ENCODE measurements at places on chromosomes 11 and 22.

- DNase-seq = no peak
Observed at GRCh38 chr11:32092581-32093170, 1.8 kb downstream of the RCN1 start.

GRCh38 chr22:23750367-23750713 lies 572 bp downstream of the ZNF70 start:
- no peak for DNase-seq

GRCh38 chr11:70407121-70407520 lies 8.8 kb downstream of the CTTN start:
- DNase-seq = no peak

- DNase-seq = no peak
Observed at GRCh38 chr11:80505771-80506170, 1064.9 kb upstream of the TENM4 start.

GRCh38 chr11:46916286-46917108 lies 1.9 kb downstream of the LRP4 start:
- peak; percentile 96 for DNase-seq

DNA sequence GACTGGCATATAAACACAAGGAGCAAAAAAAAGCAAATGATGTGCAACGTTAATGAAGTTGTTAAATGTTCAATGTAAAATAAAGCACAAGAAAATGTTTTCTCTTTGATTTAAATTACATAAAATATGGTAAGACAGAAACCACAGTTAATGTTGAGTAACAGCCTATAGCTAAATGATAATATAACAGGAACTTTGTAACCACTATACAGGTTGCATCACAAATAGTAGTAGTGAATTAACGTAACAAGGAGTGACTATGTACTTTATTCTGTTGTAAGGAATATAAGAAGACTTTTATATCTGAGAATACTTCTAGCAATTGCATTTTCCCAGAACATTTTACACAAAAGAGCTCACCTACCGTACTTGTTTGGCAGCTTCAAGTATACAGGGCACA lies 16.9 kb downstream of the SAAL1 start:
- DNase-seq = no peak

- DNase-seq = no peak
Observed at GRCh38 chr11:100574894-100575769, 112.0 kb upstream of the ARHGAP42 start.

- peak; percentile 39 for DNase-seq
Observed at GRCh38 chr22:38754751-38755154, 1.0 kb downstream of the SUN2 start.

DNA sequence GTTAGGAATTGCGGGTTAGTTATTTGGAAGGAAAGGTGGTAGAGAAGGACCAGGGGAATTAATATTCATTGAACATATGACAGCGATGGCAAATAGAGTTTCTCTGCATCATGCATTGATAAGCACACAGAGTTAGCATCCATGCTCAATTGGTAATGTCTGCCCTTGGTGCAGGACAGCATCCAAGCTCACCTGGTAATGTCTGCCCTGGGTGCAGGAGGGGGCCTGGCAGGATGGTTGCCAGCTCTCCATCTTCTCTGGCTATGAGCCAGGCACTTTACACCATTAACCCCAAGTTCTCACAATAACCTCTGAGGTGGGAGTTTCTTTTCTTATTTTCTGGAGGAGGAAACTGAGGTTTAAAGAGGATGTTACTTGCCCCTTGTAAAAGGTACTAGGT lies 50.4 kb upstream of the RBFOX2 start:
- no peak for DNase-seq

DNA sequence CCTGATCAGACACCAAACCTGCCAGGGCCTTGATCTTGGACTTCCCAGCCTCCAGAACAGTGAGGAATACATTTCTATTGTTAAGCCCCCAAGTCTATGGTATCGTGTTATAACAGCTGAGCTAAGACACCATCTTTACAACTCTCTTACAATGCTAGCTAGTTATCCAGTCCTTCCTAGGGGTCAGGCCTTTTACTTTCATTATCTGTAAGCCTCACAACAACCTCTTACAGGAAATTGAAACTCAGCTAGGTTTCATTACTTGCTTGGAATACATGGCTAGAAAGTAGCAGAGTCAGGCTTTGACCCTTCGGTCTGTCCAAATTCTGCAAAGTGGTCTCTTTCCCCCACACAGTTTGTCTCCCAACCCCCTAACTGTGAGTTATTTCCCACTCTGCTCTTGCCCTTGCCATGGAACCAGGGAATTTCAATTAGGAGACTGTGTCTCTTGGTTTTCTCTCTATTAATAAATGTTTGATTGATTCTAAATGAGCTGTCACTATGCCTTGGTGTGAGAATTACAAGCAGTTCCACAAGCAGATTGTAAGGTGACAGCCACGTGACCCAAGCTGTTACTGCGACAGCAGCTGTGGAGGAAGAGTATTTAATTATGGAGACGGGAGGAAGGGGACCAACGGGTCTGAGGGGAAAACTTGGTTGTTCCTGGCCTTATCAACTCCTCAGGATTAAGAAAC lies 38.4 kb upstream of the CLMP start:
- DNase-seq = no peak

- DNase-seq = peak; percentile 51
Observed at GRCh38 chr11:61334434-61335354, 1.7 kb downstream of the TKFC start.

DNA sequence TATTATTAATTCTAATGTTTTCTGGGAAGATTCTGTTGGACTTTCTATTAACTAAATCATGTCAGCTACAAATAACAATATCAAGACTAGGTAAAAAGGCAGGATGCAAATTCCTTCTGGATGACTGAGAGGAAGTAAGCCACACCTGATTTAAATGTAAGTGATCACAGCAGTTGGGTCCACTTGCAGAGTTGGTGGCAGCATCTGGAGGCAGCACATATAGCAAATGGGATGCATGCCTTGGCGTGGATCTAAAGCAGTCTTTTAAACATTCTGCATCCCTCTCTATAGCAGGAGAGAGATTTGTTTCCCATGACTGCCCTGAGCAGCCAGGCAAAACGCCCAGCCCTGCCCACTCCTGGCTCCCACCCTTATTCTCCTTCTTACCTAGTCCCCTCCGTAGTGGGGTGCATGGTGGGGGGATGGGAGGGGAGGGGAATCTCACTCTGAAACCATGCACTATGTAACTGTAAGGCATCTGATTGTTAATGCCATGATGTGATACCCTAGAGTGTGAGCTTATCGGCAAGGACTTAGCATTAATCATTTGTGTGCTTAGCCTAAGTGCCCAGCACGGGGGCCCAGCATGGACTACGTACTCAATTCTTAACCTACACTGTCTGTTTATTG lies 130.3 kb downstream of the EFCAB6 start:
- DNase-seq = peak; percentile 9

- no peak for DNase-seq
Observed at GRCh38 chr11:127873478-127873877, 713.9 kb downstream of the ETS1 start.

DNA sequence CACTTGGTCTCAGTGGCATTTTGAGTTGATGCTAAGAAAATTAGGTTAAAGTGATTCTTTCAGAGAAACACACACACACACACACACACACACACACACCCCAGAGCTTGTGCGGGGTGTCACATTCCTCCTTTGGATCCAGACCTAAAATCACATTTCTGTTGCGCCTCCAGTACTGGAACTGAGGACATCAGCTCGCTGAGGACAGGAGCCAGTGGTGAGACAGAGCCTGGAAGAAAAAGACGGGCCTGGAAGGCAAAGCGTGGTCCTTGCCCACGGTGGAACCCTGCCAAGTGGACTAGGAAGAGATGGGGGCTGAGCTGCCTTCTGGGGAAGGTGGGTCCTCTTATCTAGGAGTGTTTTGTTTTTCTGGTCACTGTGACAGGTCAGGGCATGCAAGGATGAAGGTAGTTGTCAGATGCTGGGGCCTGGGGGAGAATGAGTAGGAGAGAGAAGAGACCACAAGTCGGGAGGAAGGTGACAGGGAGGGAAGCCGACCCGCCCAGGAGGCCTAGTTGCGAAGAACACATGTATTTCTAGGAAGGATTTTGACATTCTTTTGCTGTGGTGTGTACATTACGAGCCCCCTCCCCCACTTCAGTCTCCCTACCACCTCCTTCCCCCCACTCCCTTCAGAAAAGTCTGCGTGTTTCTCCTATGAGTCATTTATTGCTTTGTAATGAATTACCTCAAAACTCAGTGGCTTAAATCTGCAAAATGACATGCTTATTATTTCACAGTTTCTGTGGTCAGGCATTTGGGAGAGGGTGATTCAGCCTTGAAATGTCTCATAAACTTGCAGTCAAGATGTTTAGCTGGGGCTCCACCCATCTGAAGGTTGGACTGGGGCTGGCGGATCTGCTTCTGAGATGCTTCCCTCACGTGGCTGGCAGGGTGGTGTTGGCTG lies 4.8 kb upstream of the ELFN2 start:
- peak; percentile 89 for DNase-seq

DNA sequence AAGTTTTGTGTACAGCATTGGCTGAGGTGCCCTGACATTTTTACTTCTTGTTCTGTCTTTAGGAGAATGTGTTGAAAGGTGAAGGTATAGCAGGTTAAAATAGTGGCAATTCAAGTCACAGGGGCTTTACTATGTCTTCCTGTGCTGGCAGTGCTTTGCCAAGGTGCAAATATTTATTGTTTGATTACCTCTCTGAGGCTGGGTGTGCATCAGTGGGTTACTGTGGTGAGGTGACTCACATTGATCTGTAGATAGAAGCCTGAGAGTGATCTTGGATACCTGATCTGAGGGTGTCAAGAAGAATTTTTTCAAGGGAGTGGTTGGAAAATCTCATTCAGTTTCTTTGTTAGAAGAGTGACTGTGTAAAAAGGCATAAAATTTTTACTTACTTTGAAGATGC lies 90.0 kb downstream of the ARHGAP42 start:
- DNase-seq = peak; percentile 52

DNA sequence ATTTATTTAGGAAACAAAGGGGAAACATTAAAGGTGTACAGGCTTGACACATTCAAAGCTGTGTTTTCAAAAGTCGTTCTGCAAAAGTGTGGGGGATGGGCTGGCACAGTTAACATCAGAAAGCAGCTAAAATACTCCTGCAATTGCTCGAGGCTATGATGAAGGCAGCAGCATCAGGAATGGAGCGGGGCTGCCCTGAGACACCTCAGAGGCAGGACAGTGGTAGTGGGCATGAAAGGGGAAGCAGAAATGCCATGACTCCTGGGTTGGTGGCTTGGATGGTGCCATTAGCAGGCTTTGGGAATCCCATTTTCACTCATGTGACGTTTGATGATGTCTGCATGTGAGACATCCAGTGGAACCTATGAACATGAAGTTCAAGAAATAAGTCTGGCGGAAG lies 646 bp downstream of the NCAPD3 start:
- no peak for DNase-seq

DNA sequence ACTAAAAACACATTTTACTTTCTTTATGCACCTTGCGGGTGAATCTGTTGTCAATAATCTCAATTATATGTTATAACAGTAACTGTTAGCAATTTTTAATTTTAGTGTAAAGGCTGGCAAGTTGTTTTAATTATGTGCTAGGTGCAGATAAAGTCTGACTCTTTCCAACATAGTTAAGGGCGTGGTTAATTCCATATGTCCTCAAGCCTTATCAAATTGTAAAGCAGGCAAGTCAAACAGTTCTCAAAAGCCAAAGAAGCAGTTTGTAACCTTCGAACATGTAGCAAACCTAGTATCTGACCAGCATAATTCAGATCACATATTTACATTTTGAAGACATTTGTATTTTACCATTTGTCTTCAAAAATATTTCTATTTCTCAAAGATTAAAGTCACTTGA lies 29.2 kb downstream of the METTL15 start:
- DNase-seq = no peak

DNA sequence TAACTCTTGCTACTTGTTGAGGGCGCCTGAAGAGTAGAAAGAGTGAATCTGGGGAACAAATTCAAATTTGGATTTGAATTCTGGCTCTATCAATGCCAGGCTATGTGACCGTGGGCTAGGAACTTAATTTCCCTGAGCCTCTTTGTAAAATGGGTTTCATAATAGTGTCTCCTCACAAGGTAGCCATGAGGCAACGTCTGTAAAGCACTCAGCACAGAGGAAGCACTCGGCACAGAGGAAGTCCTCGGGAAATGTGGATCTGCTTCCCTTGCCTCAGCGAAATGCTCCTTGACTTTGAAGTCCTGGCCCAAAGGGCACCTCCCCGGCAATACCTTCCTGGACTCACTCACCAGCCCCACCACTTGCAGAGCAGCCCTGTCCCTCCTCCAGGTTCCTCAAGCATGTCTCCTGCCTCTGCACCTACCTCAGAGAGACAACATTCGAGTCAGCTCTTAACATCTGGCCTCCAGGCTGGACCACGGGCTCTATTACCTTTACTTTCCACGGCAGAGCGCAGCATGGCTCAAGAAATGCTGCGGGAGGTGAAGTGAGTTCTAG lies 17.7 kb downstream of the CD6 start:
- DNase-seq = no peak

- DNase-seq = peak; percentile 19
Observed at GRCh38 chr22:39674536-39674935, 104.0 kb downstream of the CACNA1I start.

GRCh38 chr22:41556561-41556960 lies 4.2 kb upstream of the CSDC2 start:
- DNase-seq = no peak

- no peak for DNase-seq
Observed at GRCh38 chr11:36722421-36722820, 124.4 kb upstream of the RAG2 start.

DNA sequence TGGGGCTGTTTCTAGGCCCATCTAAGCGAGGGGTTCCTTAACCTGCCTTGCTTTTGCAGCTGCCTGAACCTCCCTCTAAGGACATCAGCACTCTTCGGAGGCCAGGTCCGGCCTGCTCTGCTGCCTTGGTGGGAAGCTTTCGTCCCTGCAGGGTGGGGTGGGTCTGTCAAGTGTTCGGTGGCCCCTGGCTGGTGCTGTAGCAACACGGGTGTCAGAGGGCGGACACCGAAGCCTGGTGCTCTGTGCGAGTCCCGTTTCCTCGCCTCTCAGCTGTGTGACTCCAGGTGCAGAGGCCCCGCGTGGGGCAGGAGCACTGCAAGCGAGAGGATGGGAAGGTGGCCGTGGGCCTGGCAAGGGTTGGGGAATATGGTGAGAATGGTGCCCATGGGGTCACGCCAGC lies 64.6 kb downstream of the CDKN1C start:
- no peak for DNase-seq

- no peak for DNase-seq
Observed at GRCh38 chr11:133239575-133239974, 292.7 kb downstream of the OPCML start.

DNA sequence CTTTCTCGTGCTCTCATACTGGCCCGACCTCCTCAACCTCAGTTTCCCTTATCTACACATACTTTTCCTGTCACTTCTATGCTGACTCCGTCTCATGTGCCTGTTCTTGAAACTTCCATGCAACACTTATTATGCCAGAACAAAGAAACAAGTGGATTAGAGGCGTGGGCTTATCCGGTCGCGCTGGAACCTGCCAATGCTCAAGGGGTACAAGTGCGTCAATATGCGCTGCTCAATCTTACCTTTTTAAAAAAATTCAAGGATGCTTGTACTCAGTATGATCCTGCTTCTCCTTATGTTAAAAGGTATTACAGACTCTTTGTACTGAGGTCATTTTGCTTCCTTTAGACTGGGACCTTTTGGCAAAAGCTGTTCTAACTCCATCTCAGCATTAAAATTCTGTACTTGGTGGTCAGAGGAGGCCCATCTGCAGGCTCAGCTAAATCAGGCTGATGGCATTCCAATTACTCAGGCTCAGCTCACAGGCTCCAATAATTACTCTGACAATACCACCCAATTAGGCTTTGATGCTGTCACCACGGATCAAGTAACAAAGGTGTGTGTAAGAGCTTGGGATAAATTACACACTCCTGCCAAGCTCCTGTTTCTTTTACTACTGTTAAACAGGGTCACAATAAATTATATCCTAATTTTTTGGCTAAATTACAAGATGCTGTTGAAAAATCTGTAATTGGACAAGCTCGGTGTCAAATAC lies 26.3 kb upstream of the ALDH3B2 start:
- DNase-seq = no peak

- DNase-seq = peak; percentile 80
Observed at GRCh38 chr11:130478204-130478701, 29.8 kb downstream of the ADAMTS15 start.

Measured in RWPE1 (cell line).